ENCODE measurements at places on chromosomes 7 and 10. TPM values are rescaled to one million over a fixed set of nuclear protein-coding genes. Genes with fewer than 3 reads are reported as not detected.
A peak's percentile ranks its signal among the peaks of the same experiment; 100 is the strongest.

GRCh38 chr7:151091431-151091830, 5.2 kb downstream of the AGAP3 start:
- no peak for DNase-seq
- no peaks in the 10 kb centered on the region for H3K4me1 ChIP-seq
- H3K4me3 ChIP-seq, result no peak overlapping the region
- no peaks in the 10 kb centered on the region for H3K27me3 ChIP-seq
- H3K27ac ChIP-seq, result no peak overlapping the region
- H3K36me3 ChIP-seq, result no peaks in the 10 kb centered on the region

GRCh38 chr7:128739990-128740682, 977 bp downstream of the CALU start:
- no peaks in the 10 kb centered on the region for H3K36me3 ChIP-seq
- peak overlapping the region; percentile 97 for H3K4me3 ChIP-seq
- H3K27me3 ChIP-seq, result no peaks in the 10 kb centered on the region
- peak overlapping the region; percentile 81 for H3K27ac ChIP-seq
- DNase-seq, result no peak

GRCh38 chr10:127982601-127983000, 75.7 kb downstream of the PTPRE start:
- no peak for DNase-seq
- H3K4me1 ChIP-seq, result no peaks in the 10 kb centered on the region
- no peak overlapping the region for H3K27ac ChIP-seq
- no peaks in the 10 kb centered on the region for H3K36me3 ChIP-seq
- no peaks in the 10 kb centered on the region for H3K27me3 ChIP-seq

DNA sequence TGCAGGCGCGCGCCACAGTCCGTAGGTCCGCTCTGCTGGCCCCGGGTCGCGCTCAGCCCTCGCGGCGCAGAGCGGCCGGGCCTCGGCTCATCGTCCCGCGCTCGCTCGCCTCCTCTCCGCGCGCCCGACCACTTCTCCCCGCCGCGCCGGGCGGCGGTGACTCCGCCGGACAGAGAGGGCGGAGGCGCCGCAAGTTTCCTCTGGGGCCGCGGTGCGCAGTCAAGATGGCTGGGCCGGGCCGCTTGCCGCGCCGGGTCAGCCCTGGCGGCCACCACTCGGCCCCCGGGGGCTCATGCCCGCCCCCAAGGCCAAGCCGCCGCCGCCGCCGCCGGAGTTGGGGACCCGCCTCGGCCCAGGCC, 441 bp downstream of the FZD8 start:
- H3K27me3 ChIP-seq, result no peaks in the 10 kb centered on the region
- peak overlapping the region; percentile 80 for H3K4me3 ChIP-seq
- no peak for DNase-seq
- H3K4me1 ChIP-seq, result no peaks in the 10 kb centered on the region

DNA sequence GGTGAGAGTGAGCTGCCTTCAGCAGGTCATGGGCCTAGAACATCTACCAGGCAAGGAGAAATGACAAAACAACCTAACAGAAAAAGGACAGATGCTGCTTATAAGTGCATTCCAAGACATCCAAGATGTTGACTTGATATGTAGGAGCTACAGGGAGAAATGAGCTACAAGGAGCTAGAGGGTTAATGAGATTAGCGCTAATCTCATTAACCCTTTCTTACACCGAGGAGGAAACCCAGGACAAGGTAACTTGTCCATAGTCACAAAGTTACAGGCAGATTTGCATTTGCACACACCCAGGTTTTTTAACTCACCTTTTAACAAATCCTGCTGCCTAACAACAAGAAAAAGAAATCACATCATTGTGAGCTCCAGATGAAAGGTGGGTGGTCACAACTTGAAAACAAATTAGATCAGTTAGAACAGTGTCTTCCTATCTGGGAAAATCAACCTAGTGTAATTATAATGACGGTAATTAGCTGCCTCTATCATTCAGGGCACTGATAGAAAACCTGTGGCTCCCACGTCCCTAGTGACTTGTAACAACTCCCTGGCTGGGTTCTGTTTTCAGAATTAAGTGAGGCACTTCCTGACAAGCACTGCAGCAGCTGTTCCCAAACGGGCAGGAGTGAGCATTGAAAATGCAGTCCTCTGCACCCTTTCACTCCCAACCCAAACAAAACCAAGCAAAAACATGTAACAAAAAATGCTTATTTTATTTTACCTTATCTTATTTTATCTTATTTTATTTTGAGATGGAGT, 5.7 kb downstream of the KIAA1549 start:
- H3K4me3 ChIP-seq, result no peak overlapping the region
- no peak overlapping the region for H3K27ac ChIP-seq
- no peak for DNase-seq

NKX6-2 gene
- total RNA-seq, result not detected

DNA sequence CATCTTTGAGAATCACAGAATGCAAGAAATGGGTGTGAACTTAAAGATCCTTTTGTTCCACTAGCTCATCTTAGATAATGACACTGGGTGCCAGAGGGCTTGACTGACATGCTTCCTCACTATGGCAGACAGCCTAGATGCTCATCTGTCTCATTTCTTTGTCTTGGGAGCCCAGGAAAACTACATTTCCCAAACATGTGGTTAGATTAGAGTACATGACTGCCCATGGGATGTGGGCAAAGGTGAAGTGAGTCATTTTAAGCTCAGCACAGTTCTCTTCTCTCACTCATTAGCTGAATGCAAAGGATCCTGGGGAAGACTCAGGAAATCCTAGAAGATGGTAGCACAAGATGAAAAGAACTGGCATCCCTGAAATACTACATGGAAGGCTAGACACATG, 32.5 kb upstream of the TBX20 start:
- no peak for DNase-seq
- no peaks in the 10 kb centered on the region for H3K4me1 ChIP-seq
- H3K4me3 ChIP-seq, result no peak overlapping the region

DNA sequence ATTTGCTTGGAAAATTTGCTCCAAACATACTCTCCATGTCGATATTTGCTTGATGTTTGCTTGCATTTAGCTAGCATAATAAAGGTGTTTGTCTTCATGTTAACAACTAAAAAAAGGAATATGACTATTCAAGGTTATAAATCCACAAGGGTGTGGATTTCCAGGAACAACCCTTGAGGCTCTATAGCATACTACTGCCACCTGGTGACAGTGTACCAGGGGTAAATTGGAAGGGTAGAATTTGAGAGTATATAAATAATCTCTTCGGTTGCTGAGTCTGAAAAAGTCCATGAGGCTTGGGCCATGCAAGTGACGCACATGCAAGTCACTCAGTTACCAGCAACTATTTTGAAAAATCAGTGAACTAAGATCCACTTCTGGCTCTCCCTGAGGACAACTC, 68.4 kb downstream of the SLIT1 start:
- no peaks in the 10 kb centered on the region for H3K4me1 ChIP-seq
- H3K27ac ChIP-seq, result no peak overlapping the region
- no peak overlapping the region for H3K4me3 ChIP-seq
- no peaks in the 10 kb centered on the region for H3K27me3 ChIP-seq
- no peak for DNase-seq
- H3K36me3 ChIP-seq, result no peaks in the 10 kb centered on the region

- no peak for DNase-seq
- no peak overlapping the region for H3K4me3 ChIP-seq
- H3K36me3 ChIP-seq, result no peaks in the 10 kb centered on the region
- H3K4me1 ChIP-seq, result no peaks in the 10 kb centered on the region
Observed at GRCh38 chr7:143375298-143376034, 5.7 kb upstream of the ZYX start.

- no peaks in the 10 kb centered on the region for H3K4me1 ChIP-seq
- no peaks in the 10 kb centered on the region for H3K36me3 ChIP-seq
- no peak for DNase-seq
Observed at GRCh38 chr10:21329995-21330627, 195.4 kb downstream of the SKIDA1 start.

SLIT1 gene
- 0.12 TPM for total RNA-seq

GRCh38 chr10:69679736-69680135, 49.7 kb downstream of the FAM241B start:
- H3K27me3 ChIP-seq, result no peaks in the 10 kb centered on the region
- H3K4me3 ChIP-seq, result no peak overlapping the region
- H3K4me1 ChIP-seq, result no peaks in the 10 kb centered on the region
- DNase-seq, result no peak
- no peaks in the 10 kb centered on the region for H3K36me3 ChIP-seq

- DNase-seq, result no peak
- no peaks in the 10 kb centered on the region for H3K4me1 ChIP-seq
- no peaks in the 10 kb centered on the region for H3K27me3 ChIP-seq
- H3K27ac ChIP-seq, result no peak overlapping the region
- H3K4me3 ChIP-seq, result no peak overlapping the region
Observed at GRCh38 chr7:110470420-110470819, 620.5 kb upstream of the LRRN3 start.

DNA sequence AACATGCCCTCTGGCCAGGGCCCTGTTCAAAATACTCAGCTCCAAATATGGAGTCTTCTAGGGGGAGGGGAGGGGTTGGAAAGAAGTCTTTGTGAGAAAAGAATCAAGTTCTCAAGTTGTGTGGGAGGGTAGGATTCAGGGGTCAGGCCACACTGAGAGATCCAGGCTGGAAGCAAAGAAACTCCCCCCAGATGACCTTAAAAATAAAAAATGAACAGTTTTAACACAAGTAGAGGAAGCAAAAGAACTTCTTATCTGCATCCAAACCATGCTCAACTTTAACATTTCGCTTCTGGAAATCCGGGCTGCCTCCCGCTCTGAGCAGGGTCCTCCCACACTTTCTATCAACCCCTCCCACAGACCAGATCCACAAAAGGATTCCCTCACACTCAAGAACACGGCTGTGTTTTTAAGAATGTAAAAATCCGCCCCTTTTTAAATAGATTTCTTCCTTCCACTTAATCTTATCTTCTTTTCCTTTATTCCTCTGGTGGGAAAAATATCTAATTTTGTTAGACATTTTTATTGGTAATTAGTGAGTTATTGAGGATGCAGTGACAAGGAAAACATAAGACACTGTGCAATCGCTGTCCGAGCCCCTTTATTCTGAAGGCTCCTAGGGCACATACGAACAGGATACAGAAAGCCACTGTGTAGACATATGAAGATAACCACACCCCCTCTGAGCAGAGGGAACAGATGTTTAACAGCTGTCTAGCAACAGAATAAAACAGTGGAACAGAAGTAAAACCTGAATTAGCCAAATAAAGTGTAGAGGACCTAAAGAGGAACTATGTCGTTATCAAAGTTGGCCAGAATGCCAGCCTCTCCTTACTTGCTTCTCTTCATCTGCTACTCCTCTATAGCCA, 43.8 kb downstream of the CYTH3 start:
- no peaks in the 10 kb centered on the region for H3K27me3 ChIP-seq
- no peaks in the 10 kb centered on the region for H3K4me1 ChIP-seq
- no peak overlapping the region for H3K4me3 ChIP-seq
- no peak overlapping the region for H3K27ac ChIP-seq
- H3K36me3 ChIP-seq, result no peaks in the 10 kb centered on the region

EPO gene
- 6.3 TPM for total RNA-seq

GRCh38 chr7:142957723-142958122, 4.4 kb downstream of the KEL start:
- no peaks in the 10 kb centered on the region for H3K4me1 ChIP-seq
- no peak overlapping the region for H3K27ac ChIP-seq
- no peaks in the 10 kb centered on the region for H3K36me3 ChIP-seq
- H3K27me3 ChIP-seq, result no peaks in the 10 kb centered on the region
- H3K4me3 ChIP-seq, result no peak overlapping the region

DNA sequence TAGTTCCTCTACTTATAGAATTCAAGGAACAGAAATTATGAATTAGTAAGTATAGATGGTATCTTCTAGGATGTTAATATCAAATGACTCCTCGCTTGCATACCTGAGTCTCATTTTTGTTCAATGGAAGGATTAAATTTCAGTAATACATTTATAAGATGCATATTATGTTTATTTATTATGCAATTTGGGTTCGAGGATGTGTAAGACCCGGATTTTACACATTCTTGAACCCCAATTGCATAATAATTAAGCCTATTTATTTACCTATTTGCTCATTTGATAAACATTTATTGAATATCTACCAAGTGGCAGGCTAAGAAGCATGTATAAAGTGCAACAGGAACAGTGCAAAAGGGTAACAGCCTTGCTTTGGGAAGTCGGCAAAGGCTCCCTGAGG, 52.6 kb downstream of the ICA1 start:
- H3K36me3 ChIP-seq, result no peaks in the 10 kb centered on the region
- no peak overlapping the region for H3K27ac ChIP-seq
- no peaks in the 10 kb centered on the region for H3K4me1 ChIP-seq
- no peaks in the 10 kb centered on the region for H3K27me3 ChIP-seq
- DNase-seq, result no peak
- no peak overlapping the region for H3K4me3 ChIP-seq

- H3K27me3 ChIP-seq, result no peaks in the 10 kb centered on the region
- no peak overlapping the region for H3K4me3 ChIP-seq
- DNase-seq, result no peak
Observed at GRCh38 chr7:42227541-42227935, 9.5 kb downstream of the GLI3 start.

DNA sequence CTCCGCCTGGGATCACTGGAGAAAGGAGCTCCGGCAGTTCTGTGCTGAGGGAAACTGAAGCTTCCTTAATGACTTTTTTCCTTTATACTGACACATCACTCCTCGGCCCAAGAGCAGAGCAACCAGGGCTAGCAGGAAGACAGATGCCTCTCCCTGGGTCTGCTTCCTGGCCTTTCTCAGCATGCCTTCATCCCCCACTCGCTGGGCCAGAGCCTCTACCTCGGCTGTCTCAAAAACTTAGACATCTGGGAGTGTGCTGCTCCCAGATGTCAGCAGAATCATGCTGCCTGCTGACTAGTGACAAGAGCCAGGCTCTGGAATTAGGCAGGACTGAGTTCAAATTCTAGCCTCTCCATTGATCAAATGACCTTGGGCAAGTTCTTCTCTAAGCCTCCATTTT, 24.4 kb upstream of the LRRC4 start:
- H3K36me3 ChIP-seq, result no peaks in the 10 kb centered on the region
- no peaks in the 10 kb centered on the region for H3K4me1 ChIP-seq
- no peak overlapping the region for H3K27ac ChIP-seq
- no peak for DNase-seq

- DNase-seq, result no peak
- H3K4me3 ChIP-seq, result no peak overlapping the region
- no peaks in the 10 kb centered on the region for H3K36me3 ChIP-seq
- no peak overlapping the region for H3K27ac ChIP-seq
Observed at GRCh38 chr10:129046065-129046681, 420.9 kb upstream of the MGMT start.

GRCh38 chr10:49624629-49625028, 10.8 kb downstream of the CHAT start:
- no peaks in the 10 kb centered on the region for H3K4me1 ChIP-seq
- no peaks in the 10 kb centered on the region for H3K36me3 ChIP-seq
- H3K27ac ChIP-seq, result no peak overlapping the region

DNA sequence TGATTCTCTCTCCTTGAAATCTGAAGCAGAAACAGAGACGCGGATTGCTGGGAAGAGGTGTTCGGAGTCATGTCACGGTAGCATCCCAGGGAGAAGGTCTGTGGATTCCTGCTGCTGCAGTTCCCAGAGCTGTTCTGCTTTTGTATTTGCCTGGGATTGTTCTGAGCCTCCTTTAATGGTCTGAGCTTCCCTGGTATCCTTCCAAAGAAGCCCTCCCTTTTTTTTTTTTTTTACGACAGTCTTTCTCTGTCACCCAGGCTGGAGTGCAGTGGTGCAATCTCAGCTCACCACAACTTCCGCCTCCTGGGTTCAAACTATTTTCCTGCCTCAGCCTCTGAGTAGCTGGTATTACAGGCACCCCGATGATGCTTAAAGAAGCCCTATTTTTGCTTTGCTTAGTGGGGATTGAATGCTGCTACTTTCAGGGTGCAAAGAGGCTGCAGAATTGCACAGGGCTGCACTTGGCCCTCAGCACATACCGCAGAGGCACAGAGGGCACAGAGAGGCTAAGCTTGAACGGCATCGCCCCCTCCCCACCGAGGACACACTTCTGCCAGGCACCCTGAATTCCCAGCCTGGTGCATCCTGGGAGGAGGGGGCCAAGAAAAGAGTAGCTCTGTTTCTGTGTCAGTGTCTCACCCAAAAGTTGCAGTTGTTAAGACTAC, 208.6 kb upstream of the GALNT17 start:
- DNase-seq, result no peak
- no peaks in the 10 kb centered on the region for H3K36me3 ChIP-seq
- H3K27ac ChIP-seq, result no peak overlapping the region
- no peaks in the 10 kb centered on the region for H3K4me1 ChIP-seq
